Natural killer cell treated with Interleukin-12 subunit alpha and Interleukin-12 subunit beta and Interleukin-15 and Interleukin-18, amount 100 ng/mL, for 72 hours (primary cell): ENCODE measurements at places on chromosomes 12 and 14.
A peak's percentile ranks its signal among the peaks of the same experiment; 100 is the strongest.

DNA sequence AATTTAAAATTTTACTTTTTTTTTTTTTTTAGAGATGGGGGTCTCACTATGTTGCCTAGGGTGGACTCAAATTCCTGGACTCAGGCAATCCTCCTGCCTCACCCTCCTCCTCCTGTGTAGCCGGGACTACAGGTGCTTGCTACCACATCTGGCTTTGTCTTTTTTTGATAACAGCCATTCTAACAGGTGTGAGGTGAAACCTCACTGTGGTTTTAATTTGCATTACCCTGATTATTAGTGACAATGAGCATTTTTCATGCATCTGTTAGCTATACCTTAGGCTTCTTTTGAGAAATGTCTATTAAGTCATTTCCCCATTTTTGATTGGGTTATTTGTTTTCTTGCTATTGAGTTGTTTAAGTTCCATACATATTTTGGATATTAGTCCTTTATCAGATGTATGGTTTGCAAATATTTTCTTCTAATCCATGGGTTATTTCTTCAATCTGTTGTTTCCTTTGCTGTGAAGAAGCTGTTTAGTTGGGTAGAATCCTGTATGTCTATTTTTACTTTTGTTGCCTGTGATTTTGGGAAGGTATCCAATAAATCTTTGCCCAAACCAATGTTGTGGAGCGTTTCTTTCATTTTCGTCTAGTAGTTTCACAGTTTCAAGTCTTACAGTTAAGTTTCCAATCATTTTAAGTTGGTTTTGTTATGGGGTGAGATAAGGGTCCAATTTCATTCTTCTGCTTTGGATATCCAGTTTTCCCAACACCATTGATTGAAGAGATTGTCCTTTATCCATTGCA lies 86.1 kb downstream of the MYF5 start:
- no peaks in the 10 kb centered on the region for H3K36me3 ChIP-seq
- H3K27ac ChIP-seq, result no peak overlapping the region
- no peaks in the 10 kb centered on the region for H3K4me1 ChIP-seq
- DNase-seq, result no peak
- H3K4me3 ChIP-seq, result no peak overlapping the region

- no peak overlapping the region for H3K27ac ChIP-seq
- no peaks in the 10 kb centered on the region for H3K36me3 ChIP-seq
- no peaks in the 10 kb centered on the region for H3K4me1 ChIP-seq
- H3K27me3 ChIP-seq, result no peaks in the 10 kb centered on the region
- no peak overlapping the region for H3K4me3 ChIP-seq
Observed at GRCh38 chr12:127445581-127446139, 821.3 kb upstream of the TMEM132C start.

GRCh38 chr14:81311141-81311540 lies 89.0 kb downstream of the STON2 start:
- no peak for DNase-seq
- H3K36me3 ChIP-seq, result no peaks in the 10 kb centered on the region
- peaks cover 4% of the 10 kb centered on the region for H3K27me3 ChIP-seq
- H3K27ac ChIP-seq, result no peak overlapping the region

DNA sequence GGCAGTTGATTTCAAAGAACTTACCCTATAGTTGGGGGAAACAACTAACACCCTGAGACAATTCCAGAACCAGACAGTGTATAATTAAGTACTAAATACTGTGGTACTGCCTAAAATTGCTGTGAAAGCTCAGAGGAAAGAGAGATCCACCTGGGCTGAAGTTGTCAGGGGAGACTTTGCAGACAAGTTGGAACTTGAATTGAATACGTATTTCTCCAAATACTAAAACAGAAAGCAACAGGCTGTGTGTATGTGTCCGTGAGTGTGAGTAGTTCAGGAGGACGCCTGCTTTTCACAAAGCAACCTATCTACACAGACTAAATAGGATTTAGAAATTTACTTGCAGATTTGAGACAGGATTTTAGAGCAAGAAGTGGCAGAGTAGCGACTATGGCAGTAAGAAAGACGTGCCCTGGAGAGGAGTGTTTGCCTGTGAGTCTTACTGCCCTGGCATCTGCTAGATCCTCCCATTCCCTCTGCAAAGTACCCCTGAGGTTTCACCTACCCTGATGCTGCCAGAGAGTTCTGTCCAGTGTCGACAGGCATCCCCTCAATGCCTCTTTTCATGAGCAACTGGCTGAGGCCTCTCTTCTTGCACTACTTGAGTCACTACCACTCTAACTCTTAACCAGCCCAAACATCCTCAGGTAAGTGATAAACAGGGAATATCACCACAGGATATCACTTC lies 37.4 kb upstream of the BMP4 start:
- no peak overlapping the region for H3K4me3 ChIP-seq
- no peaks in the 10 kb centered on the region for H3K36me3 ChIP-seq
- H3K4me1 ChIP-seq, result no peaks in the 10 kb centered on the region
- H3K27me3 ChIP-seq, result no peaks in the 10 kb centered on the region
- DNase-seq, result no peak
- no peak overlapping the region for H3K27ac ChIP-seq

DNA sequence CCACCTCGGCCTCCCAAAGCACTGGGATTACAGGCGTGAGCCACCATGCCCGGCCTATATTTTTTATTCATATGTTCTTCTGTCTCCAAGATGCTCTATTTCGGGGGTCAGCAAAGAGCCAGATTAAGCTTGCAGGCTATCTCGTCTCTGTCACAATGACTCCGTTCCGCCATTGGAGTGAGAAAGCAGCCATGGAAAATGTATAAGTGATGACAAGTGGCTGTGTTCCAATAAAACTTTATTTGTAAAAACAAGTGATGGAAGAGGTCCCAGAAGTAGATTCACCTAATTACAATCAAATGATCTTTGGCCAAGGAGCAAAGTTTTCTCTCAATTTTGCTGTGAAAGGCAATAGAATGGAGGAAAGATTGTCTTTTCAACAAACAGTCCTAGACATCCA lies 342.6 kb downstream of the MED13L start:
- no peak for DNase-seq
- H3K27ac ChIP-seq, result no peak overlapping the region
- peaks cover 8% of the 10 kb centered on the region for H3K36me3 ChIP-seq
- H3K4me3 ChIP-seq, result no peak overlapping the region
- peaks cover 26% of the 10 kb centered on the region for H3K27me3 ChIP-seq

DNA sequence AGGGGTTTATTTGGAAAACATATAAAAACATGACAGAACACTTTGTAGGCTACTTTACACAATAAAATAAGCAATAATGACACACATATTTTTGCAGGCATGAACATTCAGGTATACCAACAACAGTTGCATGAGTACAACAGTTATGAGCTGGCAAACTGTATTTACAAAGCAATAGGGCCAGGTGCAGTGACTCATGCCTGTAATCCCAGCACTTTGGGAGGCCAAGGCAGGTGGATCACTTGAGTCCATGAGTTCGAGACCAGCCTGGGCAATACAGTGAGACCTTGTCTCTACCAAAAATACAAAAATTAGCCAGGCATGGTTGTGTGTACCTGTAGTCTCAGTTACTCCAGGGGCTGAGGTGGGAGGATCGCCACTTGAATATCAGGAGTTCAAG lies 101.1 kb downstream of the BMP4 start:
- H3K27ac ChIP-seq, result no peak overlapping the region
- no peaks in the 10 kb centered on the region for H3K36me3 ChIP-seq
- no peak overlapping the region for H3K4me3 ChIP-seq
- DNase-seq, result no peak
- no peaks in the 10 kb centered on the region for H3K4me1 ChIP-seq
- no peaks in the 10 kb centered on the region for H3K27me3 ChIP-seq

DNA sequence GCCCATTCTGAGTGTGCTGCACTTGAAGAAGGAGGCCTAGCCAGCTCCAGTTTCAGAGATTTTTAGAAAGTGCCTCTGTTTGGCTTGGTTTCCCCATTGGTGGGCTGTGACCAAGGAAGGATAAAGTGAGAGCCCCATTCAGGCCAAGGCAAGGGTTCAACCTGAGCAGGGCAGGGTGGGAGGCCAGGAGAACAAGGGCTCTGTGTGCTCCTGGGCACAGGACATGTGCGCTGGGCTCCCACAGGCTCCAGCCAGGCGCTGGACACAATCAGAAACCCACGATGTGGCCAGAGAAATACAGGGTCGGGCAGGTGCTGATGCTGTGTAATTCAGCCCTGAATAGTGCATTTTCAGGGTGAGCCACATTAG lies 23.1 kb downstream of the WSCD2 start:
- H3K36me3 ChIP-seq, result no peaks in the 10 kb centered on the region
- no peak overlapping the region for H3K4me3 ChIP-seq
- no peak for DNase-seq
- no peaks in the 10 kb centered on the region for H3K4me1 ChIP-seq

DNA sequence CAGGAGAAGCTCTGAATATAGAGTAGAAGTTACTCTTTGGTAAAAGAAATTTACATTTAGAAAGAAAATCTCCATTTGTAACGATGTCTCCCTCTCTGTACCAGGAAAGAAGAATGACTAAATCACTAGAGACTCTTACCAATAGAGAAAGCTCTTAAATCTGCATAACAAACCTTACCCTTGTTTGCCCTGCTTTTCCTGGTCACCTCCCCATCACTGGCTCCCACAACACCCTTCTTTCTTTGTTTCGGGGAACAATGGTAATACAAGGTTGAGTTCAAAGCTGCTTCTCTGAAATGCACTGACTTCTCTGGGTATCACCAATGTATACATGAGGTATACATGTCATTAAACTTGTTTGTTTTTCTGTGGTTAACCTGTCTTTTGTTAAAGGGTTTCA lies 351.1 kb upstream of the FLRT2 start:
- H3K27me3 ChIP-seq, result no peaks in the 10 kb centered on the region
- H3K4me1 ChIP-seq, result no peaks in the 10 kb centered on the region
- no peak for DNase-seq
- H3K36me3 ChIP-seq, result no peaks in the 10 kb centered on the region
- no peak overlapping the region for H3K4me3 ChIP-seq

- no peaks in the 10 kb centered on the region for H3K36me3 ChIP-seq
- H3K27ac ChIP-seq, result no peak overlapping the region
- peaks cover 7% of the 10 kb centered on the region for H3K27me3 ChIP-seq
- H3K4me3 ChIP-seq, result no peak overlapping the region
- DNase-seq, result no peak
Observed at GRCh38 chr14:22721213-22721612, 45.3 kb upstream of the OXA1L start.

DNA sequence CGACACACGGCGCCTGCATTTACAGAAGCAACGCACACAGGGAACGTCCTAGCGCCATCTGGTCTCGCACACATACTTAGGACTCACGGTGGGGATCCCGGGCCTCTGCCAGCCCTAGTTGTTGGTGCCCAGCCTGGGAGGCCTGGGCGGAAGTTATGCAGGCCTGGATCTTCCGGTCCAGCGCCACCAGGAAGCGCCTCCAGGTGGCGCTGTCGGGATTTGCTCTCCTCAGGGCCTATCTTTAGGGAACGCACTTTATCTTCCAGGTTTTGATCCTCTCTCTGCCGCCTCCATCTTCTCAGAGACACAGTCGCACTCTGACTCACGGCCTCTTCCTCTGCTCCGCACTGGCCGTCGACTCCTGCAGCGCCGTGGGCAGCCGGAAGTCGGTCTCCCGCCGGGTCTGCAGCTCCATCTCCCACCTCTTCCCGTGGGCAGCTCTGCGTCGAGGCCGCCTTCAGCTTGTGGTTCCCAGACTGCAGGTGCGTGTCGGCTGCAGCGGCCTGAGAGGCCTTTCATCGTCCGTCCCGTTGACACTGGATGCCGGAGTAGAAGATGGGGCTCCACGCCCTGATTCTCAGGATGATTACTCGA lies 760.4 kb downstream of the TMEM121 start:
- H3K4me3 ChIP-seq, result no peak overlapping the region
- H3K27me3 ChIP-seq, result peaks cover 15% of the 10 kb centered on the region
- no peak overlapping the region for H3K27ac ChIP-seq

- H3K27ac ChIP-seq, result peak overlapping the region; percentile 3
- no peak for DNase-seq
- no peak overlapping the region for H3K4me3 ChIP-seq
- no peaks in the 10 kb centered on the region for H3K27me3 ChIP-seq
- peaks cover 16% of the 10 kb centered on the region for H3K4me1 ChIP-seq
Observed at GRCh38 chr14:73424453-73424852, 33.9 kb downstream of the NUMB start.

- H3K27ac ChIP-seq, result no peak overlapping the region
- no peaks in the 10 kb centered on the region for H3K4me1 ChIP-seq
- no peak overlapping the region for H3K4me3 ChIP-seq
- DNase-seq, result no peak
- peaks cover 5% of the 10 kb centered on the region for H3K36me3 ChIP-seq
- H3K27me3 ChIP-seq, result no peaks in the 10 kb centered on the region
Observed at GRCh38 chr14:42565556-42565955, 958.9 kb downstream of the LRFN5 start.

- H3K27me3 ChIP-seq, result no peaks in the 10 kb centered on the region
- DNase-seq, result no peak
- H3K27ac ChIP-seq, result no peak overlapping the region
- no peaks in the 10 kb centered on the region for H3K36me3 ChIP-seq
- H3K4me3 ChIP-seq, result no peak overlapping the region
Observed at GRCh38 chr12:55631733-55632132, 5.0 kb upstream of the OR10P1 start.

GRCh38 chr12:54935235-54935951 lies 49.2 kb downstream of the TESPA1 start:
- no peaks in the 10 kb centered on the region for H3K27me3 ChIP-seq
- DNase-seq, result peak; percentile 80
- H3K4me3 ChIP-seq, result peak overlapping the region; percentile 75
- H3K4me1 ChIP-seq, result peaks cover 67% of the 10 kb centered on the region
- H3K36me3 ChIP-seq, result peaks cover 43% of the 10 kb centered on the region
